ENCODE measurements at places on chromosomes 1 and 21.

GRCh38 chr1:7930645-7931445, 9.8 kb downstream of the TNFRSF9 start:
- DNase-seq, result no peak

DNA sequence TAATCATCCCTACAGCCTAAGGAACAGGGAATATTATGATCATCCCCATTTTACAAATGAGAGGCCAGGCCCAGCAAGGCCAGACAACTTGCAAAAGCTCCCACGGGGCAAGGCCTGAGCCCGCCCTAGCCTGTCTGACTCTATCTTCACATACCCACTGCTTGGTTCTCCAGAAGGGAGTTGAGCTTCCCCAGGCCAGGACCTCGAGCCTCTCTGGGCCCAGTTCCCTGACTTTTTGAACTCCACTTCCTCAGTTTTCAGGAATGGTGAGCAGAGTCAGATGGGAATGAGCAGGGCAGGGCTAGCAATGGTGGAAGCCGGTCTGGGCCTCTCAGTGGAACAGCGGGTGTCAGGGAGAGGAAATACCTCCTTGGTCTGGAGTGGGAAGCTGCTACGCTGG, 39.3 kb downstream of the CACNA1S start:
- no peak for DNase-seq

DNA sequence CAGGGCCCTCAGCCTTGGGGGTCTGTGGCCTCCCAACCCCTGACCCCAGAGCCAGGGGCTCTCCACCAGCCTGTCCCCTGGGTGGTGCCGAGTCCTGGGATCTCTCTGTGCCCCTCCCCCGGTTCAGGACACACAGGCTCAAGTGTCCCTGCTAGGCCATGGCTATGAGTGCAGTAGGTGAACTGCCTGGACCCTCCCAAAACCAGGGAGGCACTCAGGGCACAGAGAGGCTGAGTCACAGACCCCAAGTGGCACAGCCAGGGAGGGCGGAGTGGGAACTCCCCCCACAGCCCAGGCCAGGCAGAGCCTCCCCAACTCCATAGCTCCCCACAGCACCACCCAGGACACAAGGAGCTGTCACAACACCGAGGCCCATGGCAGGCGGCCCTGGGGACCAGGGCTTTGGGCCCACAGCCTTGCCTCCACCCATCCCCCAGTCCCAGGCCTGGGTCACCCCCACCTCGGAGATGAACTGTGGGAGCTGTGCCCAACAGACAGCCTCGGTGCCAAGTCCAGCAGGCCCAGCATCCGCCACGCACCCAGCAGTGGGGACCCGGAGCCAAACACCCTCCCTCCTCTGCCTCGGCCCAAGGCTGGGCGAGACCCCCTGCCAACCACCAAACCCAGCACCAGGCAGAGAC, 3.2 kb downstream of the DVL1 start:
- no peak for DNase-seq

DNA sequence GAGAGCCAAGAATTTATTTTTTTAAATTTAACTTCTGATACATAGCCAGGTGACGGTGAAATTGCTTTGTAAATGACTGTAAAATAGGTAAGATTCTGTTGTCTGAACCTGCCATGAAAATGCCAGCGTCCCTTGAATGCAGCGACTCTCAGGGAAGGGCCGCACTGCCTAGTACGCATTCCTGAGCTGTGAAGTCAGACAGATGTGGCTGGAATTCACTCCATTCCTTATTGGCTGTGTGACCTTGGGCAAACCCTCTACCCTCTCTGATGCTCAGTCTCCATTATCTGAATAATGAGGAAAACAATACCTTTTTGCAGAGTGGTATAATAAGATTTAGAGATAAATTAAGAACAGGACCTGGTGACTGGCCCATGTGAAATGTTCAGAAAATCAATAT, 167.1 kb upstream of the DAB1 start:
- DNase-seq, result peak; percentile 81

- peak; percentile 63 for DNase-seq
These were observed 11.3 kb downstream of the ARHGEF11 start for GRCh38 chr1:157034137-157034800.

GRCh38 chr1:114676115-114676514, 6.3 kb upstream of the DENND2C start:
- no peak for DNase-seq

DNA sequence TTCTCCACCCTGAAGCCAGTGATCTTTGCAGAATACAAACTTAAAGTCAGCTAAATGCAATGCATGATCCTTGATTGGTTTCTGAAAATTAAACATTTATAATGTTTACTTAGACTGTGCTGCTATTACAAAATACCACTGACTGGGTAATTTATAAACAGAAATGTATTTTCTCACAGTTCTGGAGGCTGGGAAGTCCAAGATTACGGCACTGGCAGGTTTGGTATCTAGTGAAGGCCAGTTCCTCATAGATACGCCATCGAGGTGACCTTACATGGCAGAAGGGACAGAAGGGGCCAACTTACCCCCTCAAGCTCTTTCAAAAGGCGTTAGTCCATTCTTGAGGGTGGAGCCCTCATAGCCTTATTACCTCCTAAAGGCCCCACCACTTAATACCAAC, 2.8 kb upstream of the BOLA1 start:
- DNase-seq, result no peak

DNA sequence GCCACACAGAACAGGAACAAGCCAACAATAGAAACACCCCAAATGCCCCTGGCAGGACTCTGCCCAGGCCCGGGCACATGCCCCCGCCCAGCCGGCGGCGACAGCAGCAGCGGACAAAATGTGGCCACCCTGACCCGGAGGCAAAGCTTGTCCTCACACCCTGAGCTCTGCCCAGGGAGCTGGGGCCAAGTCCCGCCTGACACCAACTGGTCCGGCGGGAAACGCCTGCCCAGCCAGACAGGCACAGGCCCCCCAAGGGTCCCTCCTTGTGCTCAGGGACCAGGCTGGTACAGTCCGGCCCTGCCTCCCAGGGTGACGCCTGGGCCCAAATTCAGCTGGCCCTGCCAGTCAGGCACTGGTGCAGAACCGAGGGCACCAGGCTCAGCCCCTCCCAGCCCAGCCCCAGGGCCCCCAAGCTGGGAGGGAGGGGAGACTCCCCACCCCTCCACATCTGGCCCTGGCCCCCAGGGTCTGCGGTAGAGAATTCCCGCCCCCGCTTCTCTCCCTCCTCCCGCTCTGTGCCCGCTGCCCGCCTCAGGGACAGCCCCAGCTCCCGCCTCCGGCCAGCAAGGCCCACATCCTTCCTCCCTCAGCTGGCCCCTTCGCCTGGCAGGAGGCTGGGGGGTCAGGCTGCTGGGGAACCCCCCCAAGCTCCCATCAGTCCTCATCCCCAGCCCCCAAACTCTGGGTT, 2.0 kb downstream of the AHDC1 start:
- peak; percentile 69 for DNase-seq

Data from islet precursor cell (in vitro differentiated cells).